ENCODE measurements at places on chromosomes 13 and 19.

DNA sequence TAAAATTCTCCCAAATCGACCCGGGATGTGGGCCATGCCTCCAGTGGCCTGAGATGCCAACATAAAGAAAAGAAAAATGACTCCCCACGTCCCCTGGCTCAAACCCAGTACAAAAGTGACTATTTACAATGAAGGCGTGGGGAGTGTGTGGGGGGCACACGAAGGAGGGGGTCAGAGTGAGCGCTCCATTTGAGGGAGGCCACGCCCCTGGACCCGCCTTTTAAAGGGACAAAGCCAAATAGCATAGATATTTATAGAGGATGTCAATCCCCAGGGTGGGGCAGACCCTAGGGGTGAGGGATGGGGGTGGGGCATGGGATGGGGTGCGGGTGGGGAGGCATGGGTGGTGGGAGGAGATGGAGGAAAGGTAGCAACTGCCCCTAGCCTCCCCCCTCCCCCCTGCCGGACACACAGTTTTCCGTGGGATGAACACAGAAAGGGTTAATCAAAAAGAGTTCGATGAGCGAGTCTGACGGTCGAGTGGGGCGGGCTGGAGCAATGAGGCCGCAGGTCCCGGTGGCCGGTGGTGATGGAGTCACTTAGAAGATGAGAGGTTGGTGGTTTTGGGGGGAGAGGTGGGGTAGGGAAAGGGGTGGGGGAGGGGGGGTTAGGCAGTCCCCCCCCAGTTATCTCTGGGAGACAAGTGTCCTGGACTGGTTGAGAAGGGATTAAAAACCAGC lies 20.1 kb upstream of the NANOS2 start:
- no peak for DNase-seq

DNA sequence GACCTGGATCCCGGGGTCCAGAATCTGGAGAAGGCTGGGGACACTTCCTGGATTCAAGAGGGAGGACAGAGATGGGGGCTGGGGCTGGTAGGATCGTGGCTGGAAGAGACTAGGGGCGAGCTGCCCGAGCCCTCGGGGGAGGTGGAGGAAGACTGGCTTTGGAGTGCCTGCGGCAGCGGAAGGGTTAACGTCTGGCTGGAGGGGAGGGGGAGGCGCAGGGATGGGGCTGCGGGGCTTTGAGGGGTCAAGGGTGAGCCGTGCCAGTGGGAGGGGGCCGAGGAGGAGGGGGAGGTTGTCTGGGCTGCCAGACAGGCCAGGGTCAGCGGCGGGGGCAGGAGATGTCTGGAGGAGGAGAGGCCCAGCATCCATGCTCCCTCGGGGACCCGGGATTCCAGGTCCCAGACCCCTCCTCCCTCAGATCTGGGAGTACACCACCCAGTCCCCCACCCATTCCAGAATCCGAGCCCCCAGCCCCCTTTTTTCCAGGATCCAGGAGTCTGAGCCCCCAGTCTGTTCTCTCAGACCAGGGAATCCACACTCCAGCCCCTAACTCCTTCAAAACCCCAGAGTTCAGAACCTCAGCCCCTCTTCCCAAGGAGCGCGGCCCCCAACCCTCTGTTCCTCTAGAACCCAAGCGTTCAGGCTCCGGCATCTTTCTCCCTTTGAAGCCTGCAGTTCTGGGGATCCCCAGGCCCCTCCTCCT lies 3.2 kb upstream of the SPACA6 start:
- DNase-seq, result no peak

DNA sequence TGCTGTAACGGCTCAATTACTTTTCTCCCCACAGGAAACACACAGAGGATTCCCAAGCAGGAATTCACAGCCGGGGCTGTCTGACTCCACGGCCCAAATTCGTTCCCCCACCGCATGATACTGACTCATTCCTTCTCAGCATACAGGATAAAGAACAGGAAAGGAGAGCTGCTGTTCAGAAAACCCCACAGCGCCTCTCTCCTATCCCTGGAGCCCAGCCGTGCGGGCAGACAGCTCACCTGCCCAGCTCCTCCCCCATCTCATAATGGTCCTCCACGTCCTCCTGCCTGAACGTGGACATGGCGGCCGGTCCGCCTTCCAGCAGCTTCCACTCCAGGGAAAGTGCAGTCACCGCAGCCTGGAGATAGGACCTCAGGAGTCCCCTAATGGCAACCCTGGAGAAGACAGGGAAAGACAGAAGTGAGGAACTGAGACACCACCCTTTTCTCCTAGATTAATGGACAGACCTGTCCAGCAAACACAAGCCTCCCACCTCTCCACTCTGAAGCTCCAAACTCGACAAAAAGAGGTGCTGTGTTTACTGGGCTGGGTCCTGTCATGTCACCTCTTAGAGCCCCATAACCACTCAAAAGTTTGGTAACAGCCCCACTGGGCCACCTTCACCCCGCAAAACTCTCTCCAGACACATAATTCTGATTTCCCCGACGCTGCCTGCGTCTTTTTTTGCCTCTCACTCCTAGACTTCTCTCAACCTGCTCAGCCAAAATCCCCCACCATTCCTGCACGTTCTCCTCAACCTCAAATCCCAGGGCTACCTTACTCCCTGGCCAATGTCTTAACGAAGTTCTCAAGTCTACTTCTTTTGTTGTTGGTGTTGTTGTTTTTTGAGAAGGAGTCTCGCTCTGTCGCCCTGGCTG lies 1.2 kb downstream of the DAPK3 start:
- DNase-seq, result no peak

- DNase-seq, result no peak
Measured at GRCh38 chr13:20400774-20401173, 124.9 kb downstream of the CRYL1 start.

DNA sequence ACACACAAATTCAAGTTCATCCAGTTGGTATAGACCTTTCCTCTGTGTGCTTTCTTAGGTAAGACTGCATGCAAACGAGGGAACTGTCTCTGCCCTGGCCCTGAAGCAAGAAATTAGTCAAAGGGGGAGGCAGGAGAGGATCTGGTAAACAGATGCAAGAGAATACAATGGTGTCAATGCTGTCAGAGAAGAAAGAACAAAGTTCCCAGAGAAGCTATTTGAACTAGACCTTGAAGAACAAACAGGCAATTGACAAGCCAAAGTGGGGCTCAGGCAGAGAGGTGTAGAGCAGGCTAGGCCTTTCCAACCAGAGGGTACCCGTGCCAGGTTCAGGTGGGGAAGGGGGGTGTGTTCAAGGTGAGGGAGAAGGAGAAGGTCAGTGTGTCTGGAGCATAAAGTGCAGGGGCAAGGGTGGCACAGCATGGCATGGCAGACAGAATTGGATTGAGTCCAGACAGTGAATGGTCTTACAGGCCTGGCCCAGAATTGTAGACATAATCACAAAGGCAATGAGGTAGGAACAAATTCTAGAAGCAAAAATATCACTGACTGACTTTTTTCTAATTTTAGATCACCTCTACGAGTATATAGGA lies 95.0 kb upstream of the STARD13 start:
- DNase-seq, result no peak

GRCh38 chr13:112246731-112247470 lies 129.3 kb upstream of the SPACA7 start:
- no peak for DNase-seq

- DNase-seq, result no peak
Measured at GRCh38 chr13:89375839-89376238, 1704.7 kb downstream of the SLITRK5 start.

GRCh38 chr19:4986471-4986891 lies 17.6 kb downstream of the KDM4B start:
- DNase-seq, result no peak

- DNase-seq, result no peak
Measured at GRCh38 chr13:103403148-103403740, 337.0 kb upstream of the SLC10A2 start.

GRCh38 chr19:38425810-38426466 lies at the start of gene RASGRP4:
Gene RASGRP4 (minus strand): TSS chr19:38426219. CDS start chr19:38426091, 128 bp downstream.
- DNase-seq, result peak; percentile 41

DNA sequence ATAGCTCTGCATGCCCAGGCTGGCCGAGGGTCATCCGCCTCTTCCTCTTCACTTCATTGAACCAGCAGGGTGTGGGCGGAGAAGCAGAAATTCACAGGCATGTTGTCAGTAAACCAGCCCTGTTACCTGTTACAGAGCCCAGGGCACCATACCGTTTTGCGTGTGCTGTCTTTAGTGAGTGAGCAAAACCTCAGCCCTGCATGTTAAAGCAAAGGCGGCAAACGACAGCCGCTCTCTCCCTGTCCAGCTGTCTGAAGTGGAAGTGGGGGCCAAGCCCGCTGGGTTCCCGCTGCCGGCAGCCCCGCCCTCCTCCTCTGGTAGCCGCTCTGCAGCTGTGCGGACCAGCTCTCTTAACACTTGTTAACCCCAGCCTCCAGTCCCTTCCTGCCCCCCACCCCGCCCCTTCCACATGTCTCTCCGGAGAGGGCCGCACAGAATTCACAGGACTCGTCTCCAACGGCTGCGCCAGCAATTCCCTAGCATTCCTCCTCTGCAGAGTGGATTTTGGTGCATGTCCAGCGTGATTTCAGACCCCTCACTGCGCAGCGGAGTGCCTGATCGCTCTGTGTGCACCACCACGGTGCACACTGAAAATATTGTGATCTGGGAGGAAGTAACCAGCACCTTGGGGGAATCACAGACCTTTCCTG lies 12.7 kb downstream of the KLHL26 start:
- DNase-seq, result no peak

GRCh38 chr19:49110567-49110966 lies 3.6 kb upstream of the LIN7B start:
- no peak for DNase-seq

DNA sequence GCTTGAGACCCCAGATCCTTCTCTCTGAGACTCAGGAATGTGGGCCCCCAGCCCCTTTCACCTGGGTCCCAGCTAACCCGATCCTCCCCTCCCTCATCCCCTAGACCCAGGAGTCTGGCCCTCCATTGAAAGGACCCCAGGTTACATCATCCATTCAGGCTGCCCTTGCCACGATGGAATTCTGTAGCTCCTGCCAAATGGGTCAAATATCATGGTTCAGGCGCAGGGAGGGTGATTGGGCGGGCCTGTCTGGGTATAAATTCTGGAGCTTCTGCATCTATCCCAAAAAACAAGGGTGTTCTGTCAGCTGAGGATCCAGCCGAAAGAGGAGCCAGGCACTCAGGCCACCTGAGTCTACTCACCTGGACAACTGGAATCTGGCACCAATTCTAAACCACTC lies 463 bp downstream of the FGF21 start:
- DNase-seq, result no peak

GRCh38 chr13:29479716-29480492 lies 115.6 kb downstream of the SLC7A1 start:
- DNase-seq, result no peak

- no peak for DNase-seq
Measured at GRCh38 chr13:22120646-22121045, 449.8 kb downstream of the FGF9 start.

DNA sequence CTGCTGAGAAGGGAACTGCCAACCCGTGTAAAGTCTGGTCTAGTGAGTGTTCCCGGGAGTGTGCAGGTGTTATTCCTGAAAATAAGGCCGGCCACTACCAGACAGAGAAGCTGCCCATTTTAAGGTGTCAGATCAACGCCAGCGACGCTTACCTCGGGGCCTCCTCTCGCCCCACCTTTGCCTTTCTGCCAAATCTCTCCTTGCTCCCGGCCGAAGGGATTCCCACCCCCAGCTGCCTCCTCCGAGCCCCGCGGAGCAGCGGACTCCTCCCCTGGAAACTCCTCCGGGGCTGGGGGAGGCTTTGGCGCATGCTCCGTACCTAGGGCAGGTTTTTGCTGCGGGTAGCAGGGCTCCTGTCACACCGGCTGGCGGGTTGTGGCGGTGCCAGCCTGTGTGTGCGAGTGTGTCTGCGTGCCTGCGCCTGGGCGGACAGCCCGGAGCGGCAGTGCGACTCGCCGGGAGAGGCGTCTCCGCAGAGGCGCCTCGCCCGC lies at the start of gene HS6ST3:
Gene HS6ST3 (plus strand): TSS at position 359 of the 491 bp plus-strand sequence.
- no peak for DNase-seq

DNA sequence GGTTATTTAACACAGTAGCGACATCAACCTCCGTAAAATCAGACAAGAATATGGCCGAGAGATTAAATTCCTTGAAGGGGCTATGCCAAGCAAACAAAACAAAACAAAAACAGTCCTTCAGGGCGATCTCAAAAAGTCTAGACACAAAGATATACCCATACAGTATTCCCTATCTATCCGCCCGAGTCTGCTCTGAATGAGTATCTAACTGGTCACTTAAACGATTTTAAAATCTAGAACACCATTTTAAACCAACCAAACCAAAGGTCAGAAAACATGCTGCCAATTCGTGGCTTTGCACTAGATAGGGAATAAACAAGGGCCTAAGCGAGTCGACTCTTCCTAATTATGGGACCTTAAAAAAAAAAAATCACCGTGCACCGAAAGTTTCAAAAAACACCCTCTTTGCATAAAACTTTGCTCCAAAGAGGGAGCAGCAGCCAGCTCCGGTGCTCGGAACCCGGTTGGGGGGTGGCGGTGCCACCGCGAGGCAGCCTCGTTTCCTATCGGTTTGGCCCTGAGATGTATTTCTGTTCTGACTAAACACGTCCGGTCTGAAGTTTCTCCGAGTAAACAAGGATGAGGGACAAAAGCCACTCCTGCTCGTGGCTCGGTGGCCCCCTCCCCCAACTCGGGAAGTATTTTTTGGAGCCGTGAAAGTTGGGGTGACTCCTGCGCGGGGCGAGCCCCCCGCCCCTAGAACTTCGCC lies 1.8 kb downstream of the HMGB1 start:
- DNase-seq, result peak; percentile 57

GRCh38 chr19:53880711-53881481 lies 1.1 kb upstream of the PRKCG start:
- DNase-seq, result no peak

- no peak for DNase-seq
Measured at GRCh38 chr19:18769989-18770528, 21.0 kb downstream of the COMP start.

DNA sequence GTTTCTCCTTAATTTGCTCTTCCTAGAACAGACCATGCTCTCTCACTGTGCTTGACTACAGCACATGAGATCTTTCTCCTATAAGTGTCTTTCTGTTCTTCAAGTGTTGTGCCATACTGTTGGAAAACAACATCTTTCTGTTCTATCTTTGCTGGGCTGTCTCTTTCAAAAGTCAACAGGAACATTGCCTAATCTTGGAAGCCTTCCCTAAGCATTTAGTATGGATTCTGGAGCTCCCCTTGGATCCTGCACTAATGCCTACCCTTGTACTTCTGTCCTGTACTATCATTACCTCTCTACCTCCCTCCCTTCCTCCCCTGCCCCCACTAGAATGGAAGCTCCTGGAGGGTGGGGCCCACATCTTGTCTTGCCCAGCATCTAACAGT lies 26.8 kb downstream of the STARD13 start:
- DNase-seq, result no peak

GRCh38 chr13:22925881-22926747 lies 254.7 kb upstream of the SGCG start:
- DNase-seq, result no peak

GRCh38 chr19:38977445-38978325 lies 2.1 kb upstream of the FBXO17 start:
- DNase-seq, result peak; percentile 58

DNA sequence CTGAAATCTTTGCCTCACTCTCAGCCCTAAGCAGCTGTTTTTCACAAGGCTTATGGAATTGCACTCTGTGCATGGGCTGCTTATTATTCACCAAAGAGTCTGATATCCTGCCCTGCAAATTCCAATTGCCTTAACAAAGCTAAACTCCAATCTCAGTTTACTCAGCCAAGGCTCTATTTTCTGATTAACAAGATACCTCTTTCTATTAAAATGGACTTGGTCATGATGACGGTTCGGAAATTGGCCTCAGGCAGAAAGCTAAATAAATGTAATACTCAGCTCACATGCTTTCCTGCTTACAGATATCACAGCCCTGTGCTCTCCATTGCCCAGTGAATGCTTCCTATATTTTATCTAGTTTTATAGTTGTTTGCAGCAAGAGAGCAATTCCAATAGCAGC lies 1270.8 kb downstream of the PCDH9 start:
- no peak for DNase-seq
